ENCODE measurements at places on chromosomes 6 and 20.

DNA sequence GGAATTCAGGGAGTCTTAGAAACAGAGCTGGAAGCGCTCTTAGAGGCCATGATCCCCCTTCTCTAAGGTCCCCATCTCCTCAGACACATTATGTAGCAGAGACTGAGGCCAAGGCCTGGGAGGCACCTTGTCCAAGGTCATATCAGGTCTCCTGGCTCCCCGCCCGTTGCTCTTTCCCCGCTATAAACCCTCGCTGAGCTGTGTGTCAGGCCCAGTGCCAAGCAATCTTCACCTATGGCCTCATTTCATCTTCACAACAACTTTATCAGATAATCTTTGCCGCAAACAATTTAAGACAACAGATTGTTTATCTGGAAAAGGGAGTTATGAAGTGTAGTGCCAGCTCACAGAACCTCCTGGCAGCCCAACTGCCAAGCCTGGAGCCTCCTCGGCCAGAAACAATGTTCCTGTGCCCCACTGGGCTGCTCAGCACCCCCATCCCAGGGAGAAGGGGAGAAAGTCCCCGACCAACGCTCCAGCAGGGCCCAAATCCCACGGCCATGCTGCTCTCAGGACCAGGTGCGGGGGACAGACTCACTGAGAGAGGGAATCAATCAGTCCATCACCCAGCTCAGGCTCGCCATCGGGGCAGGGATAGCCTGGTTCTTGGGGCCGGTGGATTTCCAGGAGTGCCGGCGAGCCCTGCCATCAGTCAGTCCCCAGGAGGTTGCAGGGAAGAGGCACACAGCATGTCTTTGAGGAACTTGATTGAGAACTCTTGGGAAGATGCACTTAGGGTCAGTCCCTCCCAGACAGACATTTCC, 16.9 kb upstream of the FANCE start:
- no peak for DNase-seq

GRCh38 chr6:5516036-5516435, 254.7 kb downstream of the FARS2 start:
- no peak for DNase-seq

GRCh38 chr6:38169977-38170526, 350.5 kb downstream of the ZFAND3 start:
- no peak for DNase-seq

GRCh38 chr20:44102582-44102981, 84.4 kb downstream of the JPH2 start:
- no peak for DNase-seq

- DNase-seq, result no peak
These were observed 540.1 kb upstream of the FLRT3 start for GRCh38 chr20:14877301-14878028.

DNA sequence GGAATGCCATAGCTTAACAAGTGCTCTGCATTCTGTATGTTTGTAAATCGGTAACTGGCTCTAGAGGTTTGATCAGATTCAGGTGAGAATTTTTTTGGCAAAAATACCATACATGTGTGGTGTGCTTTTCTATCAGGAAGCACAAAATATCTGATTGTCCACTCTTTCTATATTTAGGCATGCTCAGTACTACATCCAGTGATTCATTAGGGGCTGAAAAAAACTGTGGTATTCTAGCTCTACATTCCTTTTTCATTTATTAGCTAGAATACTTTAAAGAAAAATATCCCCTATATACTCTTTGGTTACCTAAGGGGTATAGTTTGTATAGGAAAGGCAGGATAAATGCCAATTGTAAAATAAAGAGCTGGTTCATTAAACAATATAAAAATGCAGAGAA, 10.6 kb upstream of the ELOVL2 start:
- DNase-seq, result no peak

DNA sequence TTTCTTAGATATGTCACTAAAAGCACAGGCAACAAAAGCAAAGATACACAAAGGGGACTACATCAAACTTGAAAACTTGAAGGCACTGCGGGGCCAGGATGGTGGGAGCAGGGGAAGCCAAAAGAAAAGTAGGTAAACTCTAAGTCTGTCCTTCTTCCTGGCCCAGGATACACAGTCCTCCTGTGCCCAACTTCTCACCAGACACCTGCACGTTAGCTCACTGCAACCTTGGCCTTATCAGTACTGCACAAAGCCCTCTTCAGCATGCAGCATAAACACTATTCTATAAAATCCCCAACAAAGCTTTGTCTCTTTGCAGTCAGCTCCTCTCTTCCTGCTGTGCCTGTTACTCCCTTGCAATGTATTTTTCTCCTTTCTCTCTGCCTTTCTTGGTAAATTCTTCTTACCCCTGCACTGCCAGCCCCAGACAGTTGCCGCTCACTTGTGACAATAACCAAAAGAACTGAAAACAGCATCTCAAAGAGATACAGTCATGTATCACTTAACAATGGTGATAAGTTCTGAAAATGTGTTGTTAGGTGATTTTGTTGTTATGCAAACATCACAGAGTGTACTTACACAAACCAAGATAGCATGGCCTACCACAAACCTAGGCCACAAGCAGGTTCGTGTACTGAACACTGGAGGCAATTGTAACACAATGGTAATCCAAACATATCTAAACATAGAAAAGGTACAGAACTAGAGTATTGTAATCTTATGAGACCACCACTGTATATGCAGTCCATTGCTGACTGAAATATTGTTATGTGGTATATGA, 51.2 kb downstream of the NINL start:
- DNase-seq, result no peak

DNA sequence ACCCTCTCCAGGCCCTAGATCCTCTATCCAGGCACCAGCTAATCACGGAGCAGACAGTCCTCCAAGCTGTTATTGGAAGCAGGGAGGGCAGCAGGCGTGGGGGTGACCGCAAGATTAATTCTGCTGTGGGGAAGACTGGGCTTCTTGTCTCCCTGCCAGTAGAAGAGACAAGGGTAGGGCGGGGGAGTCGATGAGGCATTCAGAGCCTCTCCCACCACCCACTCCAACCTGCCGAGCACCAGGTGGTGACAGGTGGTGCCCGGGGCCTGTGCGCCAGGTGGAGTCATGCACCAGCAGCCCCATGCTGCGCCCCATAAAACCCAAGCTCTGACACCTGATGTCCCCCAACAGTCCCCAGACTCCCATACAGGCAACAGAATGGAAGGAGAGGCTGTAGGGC, 89.6 kb downstream of the CDH22 start:
- no peak for DNase-seq

- no peak for DNase-seq
These were observed 744.4 kb downstream of the GRIK2 start for GRCh38 chr6:102137859-102138258.

- no peak for DNase-seq
These were observed 2.6 kb upstream of the ANKRD6 start for GRCh38 chr6:89430201-89430962.

Measured in stimulated activated CD8-positive, alpha-beta memory T cell treated with anti-CD3 and anti-CD28 coated beads, Interleukin-4, amount 100 ng/mL, for 1 hour (primary cell).